Activated CD4-positive, alpha-beta T cell treated with anti-CD3 and anti-CD28 coated beads, Interleukin-2, amount 50 U/mL, for 48 hours (primary cell): ENCODE measurements at places on chromosomes 16 and 17.

DNA sequence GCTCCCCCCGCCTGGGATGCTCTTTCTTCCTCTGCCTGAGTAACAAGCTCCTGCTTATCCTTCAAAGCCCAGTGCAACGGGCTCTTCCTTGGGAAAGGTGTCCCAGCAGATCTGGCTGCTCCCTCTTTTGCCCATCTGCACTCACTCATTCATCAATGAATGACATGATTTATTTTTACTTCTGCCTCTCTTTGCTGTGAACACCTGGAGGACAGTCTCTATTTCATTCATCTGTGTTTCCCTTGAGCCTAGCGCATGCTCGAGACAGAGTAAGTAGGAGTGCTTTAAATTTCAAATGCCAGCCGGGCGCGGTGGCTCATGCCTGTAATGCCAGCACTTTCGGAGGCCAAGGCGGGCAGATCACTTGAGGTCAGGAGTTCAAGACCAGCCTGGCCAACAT is 22.0 kb upstream of the GINS2 start:
- DNase-seq = no peak

- no peak for DNase-seq
Measured at GRCh38 chr16:80346111-80346632, 194.6 kb upstream of the DYNLRB2 start.

DNA sequence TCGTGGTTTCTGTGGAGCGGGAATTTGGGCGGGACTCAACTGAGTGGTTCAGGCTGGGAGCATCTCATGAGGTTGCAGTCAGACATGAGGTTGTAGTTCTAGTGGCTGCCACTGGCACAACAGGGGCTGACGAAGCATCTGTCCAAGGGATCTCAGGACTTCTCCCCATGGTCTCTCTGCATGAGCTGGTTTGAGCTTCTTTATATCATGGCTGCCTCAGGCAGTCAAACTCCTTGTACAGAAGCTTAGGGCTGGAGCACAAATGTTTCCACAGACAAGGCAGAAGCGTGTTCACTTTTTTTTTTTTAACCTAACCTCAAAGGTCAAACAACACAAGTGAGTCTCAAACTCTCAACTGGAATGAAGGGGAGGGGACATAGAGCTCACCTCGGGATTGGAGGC is 243.3 kb downstream of the MSI2 start:
- no peak for DNase-seq

- no peak for DNase-seq
Measured at GRCh38 chr17:77174928-77175661, 34.3 kb downstream of the SEC14L1 start.

- DNase-seq = no peak
Measured at GRCh38 chr17:76176701-76177574, 35.9 kb upstream of the FOXJ1 start.

GRCh38 chr17:42362245-42362961 is 25.8 kb downstream of the STAT3 start:
- no peak for DNase-seq

DNA sequence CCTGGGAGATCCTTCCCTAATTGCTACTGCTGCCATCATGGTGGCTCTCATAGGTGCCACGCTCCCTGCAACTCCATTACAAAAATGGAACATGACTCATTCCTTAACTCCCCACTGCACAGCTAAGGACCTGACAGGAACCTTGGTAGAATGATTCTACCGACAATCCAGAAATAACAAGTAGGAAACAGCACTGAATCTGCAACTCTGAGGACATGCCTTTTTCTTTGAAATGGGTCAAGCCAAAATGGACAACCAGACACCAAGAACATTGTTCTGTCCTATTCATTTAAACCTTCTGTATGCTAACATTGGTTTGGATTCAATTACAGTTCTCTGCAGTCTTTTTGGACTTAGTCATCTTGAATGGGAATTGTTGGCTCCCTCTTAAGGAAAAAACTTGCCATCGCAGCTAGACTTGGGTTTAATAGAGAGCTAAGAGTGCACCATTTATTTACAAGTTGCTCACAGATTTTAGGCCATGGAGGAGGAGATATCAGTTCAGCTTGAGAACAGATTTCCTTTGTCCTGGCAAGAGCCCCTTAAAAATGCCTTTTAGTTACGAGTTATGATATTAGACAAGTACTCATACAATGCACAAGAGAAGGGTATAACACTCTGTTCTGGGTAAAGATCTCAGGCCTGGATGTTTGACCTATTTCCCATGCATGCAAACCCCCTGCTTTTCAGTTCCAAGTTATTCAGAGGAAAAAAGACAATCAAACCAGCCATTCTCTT is 20.9 kb upstream of the NSRP1 start:
- no peak for DNase-seq

DNA sequence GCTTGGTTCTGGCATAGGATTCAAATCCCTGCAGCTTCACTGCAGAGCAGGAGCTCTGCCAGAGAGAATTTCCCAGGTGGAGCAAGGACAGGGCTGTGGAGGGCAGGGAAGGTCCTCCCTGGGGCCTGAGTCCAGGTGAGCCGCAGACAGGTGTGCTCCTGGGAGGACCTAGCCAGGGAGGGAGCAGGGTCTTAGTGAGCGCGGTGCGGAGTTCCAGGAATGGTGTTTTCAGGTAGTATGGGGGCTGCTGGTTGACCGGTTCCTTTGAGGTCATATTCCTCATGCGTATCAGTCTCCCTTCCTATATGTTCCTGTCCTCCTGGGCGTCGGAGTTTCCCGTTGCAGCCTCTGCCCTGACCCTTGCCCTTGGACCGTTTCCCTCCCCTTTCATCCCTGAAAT is 813.3 kb downstream of the KCNJ18 start:
- DNase-seq = no peak

- no peak for DNase-seq
Measured at GRCh38 chr16:6864671-6865070, 468.0 kb upstream of the RBFOX1 start.

- no peak for DNase-seq
Measured at GRCh38 chr16:937723-938122, 33.1 kb downstream of the LMF1 start.

- DNase-seq = peak; percentile 31
Measured at GRCh38 chr17:68383443-68384321, 73.6 kb downstream of the WIPI1 start.

- DNase-seq = no peak
Measured at GRCh38 chr17:3039736-3040135, 23.7 kb downstream of the OR1D5 start.

- peak; percentile 81 for DNase-seq
Measured at GRCh38 chr17:17001874-17002520, 30.1 kb upstream of the TNFRSF13B start.

DNA sequence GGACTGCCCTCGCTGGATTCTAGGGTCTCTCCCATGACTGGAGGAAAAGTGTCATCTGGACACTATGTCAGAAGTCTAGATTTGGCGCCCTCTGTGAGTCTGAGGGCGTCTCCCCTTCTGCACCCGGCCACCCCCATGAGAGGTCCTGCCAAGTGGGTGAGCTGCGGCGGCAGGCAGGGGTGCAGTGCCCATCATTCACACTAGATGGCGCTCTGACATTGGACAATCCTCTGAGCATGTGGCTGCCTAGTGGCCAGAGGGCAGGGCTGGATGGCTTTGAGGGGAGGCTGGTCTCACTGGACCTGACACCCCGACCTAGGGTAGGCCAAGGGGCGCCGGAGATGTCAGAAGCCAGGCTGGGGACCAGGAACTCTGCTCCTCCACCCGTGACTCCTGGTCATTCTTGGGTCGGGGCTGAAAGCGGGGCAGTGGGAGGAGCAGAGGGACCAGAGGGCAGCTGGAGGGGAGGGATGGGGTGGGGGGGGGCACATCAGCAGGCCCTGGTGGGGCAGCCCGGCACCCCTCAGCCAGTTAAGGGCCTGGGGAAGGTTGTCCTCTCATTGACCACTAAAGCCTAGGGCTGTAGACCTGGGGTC is 28.0 kb downstream of the MRM1 start:
- peak; percentile 88 for DNase-seq

- DNase-seq = peak; percentile 33
Measured at GRCh38 chr16:3075523-3075915, 10.1 kb downstream of the IL32 start.

- no peak for DNase-seq
Measured at GRCh38 chr17:44847586-44847985, at the start of gene HIGD1B. HIGD1B (plus strand) TSS chr17:44847883; CDS start chr17:44848153, 270 bp downstream.

GRCh38 chr16:9007177-9007794 is 43.6 kb upstream of the USP7 start:
- DNase-seq = no peak

DNA sequence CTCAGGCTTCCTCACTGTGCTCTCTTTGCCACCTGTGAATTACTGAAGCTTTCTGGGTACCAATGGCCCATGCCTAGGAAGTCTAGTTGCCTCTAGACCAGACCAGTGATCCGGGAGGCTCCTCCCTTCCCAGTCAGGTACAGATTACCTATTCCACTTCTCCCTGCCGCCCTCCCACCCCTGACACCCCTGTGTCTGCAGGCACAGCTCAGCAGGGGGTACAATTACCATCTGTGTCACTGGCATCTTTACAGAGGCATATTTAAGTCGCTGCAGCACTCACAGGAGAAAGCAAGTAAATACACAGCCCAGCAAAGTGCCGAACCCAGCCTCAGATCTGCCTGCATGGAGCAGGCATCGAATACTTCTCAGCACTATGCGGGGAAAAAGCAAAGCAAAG is 5.3 kb upstream of the WSCD1 start:
- DNase-seq = no peak

- DNase-seq = no peak
Measured at GRCh38 chr16:89197633-89198416, 2.5 kb downstream of the SLC22A31 start.

DNA sequence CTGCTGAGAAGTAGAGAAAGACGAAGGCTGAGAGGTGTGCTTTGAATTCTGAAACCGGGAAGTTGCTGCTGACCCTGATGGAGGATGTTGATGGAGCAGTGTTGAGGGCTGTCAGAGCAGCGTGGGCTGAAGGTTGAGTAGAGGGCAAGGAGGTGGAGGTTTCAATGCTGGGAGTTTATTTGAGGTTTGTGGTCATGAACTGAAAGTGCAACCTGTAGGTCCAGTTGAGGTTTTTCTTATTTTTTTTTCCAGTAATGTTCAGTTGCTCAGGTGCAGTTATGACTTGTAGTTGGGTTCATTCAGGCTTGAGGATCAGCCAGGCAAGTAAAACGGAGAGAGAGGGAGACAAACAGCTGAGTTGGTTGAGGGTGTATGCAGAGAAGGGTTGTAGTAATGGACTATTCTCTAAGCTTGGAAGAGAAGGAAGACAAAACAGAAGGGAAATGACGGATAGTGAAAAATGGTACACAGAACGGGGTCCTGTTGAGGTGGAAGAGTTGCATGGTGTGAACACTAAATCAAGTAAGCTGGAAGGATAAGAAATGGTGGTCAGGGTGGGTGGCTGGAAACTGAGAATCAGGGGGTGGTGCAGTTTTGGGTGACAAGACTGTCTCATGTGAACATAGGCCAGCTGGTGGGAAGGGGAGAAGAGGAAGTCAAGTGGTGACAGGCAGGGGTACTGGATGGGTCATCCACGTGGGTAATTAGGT is 8.7 kb upstream of the UBE2G1 start:
- DNase-seq = peak; percentile 76
